ENCODE measurements at places on chromosomes 2 and 18.

- peak; percentile 48 for DNase-seq
Observed at GRCh38 chr2:160427629-160428404, 65.8 kb downstream of the RBMS1 start.

DNA sequence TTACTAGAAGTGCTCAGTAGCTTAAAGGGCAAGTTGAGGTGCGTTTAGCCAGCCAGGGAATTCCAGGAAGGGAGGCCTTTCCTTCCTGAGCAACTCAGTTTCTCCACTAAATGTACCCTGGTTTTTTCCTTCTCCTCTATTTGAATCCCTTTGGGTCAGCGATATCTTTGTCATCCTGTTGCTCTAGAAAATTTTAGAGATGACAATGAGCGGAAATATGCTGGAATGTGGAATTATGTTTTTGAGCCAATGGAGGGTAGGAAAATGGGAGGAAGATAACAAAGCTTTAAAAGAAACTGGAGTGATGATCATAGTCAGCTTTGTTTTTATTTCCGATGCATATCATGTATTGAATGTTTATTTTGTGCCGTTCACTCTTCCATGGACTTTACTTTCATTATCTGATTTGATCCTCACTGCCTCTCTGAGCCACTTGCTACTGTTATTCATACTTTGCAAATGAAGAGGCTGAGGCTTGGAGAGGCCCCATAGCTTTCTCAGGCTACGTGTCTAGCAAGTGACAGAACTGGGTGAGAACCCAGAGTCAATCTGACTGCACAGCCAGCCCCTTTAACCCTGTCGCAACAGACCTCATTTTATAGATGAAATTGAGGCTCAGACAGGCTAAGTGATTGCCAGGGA, 67.3 kb downstream of the NTSR2 start:
- DNase-seq, result no peak

- DNase-seq, result no peak
Observed at GRCh38 chr2:64405581-64406406, 48.2 kb upstream of the LGALSL start.

GRCh38 chr2:20054931-20055330, 3.5 kb upstream of the LAPTM4A start:
- no peak for DNase-seq

- DNase-seq, result no peak
Observed at GRCh38 chr2:235430366-235431083, 63.3 kb upstream of the AGAP1 start.

DNA sequence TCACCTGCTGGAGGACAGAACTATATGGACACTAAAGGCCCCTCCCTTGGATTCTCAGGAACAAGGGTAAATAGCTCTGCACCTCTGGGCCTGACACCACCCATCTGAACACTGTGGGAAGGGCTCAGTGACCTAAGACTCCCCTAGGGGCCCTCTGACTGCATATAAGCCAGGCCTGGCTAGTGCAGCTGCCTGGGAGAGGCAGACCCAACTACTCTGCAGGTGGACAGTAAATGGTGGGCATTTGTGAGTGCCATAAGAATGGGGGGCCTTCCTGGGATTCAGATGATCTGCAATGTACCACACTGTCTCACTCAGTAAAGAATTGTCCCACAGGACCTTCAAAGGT, 11.2 kb upstream of the WIPF1 start:
- DNase-seq, result no peak

Measured in CD4-positive, alpha-beta T cell treated with Interleukin-15 for 1 hour (primary cell).